ENCODE measurements at places on chromosomes 11 and 22.

GRCh38 chr11:34564807-34565241, 51.2 kb upstream of the ELF5 start:
- DNase-seq, result no peak

- no peak for DNase-seq
These were observed 28.4 kb downstream of the RASD2 start for GRCh38 chr22:35568751-35569739.

GRCh38 chr22:44618400-44618799, 83.6 kb upstream of the PRR5 start:
- no peak for DNase-seq

DNA sequence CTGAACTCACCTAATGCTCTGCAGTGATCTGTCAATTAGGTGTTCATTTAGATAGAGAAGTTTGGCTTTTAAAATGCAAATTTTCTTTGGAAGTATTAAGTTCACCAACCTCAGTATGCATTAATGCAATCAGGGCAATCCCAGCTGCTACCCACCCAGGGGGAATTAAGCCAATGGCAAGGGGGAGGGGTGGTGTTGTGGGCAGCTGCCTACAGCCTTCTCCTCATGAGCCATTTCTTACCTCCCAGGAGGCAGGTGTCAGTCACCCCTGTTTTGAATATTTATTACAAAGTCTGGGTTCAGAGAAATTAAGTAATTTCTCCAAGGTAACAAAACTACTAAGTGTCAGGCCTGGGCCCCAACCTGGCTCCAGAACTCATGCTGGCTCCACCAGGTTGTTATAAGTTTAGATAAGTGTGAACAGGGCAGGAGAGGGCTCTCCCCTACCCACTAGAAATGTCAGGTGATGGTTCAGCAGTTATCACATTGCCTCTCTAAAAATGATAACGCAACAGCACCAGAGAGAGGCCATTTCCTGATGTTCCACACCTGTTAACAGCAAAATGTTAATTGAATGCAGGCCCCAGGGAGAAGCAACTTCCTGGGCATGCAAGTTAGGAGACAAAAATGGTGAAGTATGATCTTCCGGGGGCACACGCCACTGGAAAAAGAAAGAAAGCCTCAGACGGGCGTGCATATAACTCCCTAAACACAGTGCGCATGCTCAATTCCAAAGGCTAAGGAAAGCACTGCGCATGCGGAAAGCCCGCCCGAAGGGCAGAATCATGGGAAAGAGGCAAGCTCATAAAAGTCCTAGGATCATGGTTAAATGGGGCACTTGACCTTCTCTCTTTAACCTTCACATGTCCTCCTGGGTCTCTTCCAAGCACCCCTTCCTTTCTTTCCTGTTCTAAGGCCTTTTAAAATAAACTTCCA, 35.4 kb upstream of the GNAZ start:
- no peak for DNase-seq

GRCh38 chr22:36964106-36964505, 50.7 kb downstream of the CSF2RB start:
- no peak for DNase-seq

DNA sequence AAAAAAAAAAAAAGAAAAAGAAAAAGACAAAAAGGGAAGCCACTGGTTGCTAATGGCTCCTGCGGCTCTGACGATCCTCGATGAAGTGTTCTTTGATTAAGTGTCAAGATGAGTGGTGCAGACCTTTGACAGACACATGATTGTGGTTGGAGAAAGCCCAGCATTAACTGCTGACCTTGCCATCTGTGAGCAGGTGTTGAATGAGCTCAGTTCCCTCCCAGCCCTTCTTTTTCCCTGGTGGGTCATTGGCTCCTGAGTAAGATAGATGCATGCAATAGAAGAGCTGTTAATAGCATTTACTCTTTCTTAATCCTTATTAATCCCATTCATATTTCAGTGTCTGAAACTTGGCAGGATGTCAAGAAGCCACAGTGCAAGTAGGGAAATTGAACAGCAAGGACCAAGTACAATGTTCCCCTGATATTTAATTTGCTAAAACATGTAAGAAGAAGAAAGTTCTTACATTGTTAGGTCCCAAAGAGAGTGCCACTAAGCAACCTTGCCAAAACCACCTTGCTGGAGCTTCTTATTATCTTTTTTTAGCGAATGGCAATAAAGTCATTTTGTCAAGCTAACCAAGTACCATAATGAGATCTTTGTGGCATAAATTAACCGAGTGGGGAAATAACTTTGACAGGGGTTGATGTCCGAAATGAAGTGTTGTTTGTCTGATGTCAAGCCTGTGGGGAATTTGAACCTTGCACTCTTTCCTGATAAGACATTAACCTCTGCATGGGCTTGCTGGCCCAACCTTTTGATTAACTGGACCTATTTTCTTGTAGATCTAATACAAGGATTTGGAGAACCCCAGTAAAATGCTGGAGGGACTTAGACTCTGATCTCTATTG, 113.7 kb downstream of the PTPRJ start:
- DNase-seq, result no peak

GRCh38 chr11:84437071-84437980, 1151.2 kb upstream of the CCDC90B start:
- no peak for DNase-seq

- no peak for DNase-seq
These were observed 5.4 kb downstream of the LINC01488 start for GRCh38 chr11:69486773-69487291.

DNA sequence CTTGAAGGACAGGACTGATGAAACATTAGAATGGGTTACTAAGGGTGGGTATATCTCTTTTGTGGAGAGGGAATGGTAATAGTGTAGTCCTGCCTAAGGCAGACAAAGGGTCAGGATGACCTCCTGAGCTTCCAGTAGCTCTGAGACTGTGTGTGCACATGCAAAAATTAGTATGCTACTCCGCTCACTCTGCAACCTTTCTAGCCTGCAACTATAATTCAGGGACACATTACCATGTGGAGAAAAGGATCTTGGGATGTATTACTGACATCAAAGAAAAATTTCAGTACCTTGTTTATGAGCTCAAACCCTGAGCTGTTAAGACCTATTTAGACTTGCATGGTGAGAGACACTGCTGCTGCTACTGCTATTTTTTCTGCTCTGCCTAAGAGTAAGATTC, 25.4 kb downstream of the LARGE2 start:
- no peak for DNase-seq

DNA sequence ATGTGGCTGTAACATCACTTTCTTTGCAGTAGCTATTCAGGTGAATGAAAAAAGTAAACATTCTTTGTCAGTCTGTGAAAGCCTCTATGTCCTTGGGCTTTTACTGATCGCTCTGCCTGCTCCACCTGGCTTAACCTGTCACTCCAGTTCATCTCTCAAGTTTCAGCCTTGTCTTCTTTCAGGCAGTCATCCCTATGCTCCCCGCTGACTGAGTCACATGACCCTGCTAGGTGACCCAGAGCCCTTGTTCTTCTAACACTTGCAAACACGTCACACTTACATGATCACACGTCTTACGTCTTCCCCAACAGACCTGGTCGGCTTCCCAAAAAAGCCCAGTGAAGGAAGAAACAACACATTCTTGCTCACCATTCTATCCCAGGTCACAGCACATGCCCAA, 499.3 kb upstream of the TENM4 start:
- no peak for DNase-seq

- no peak for DNase-seq
These were observed 24.9 kb upstream of the WNT11 start for GRCh38 chr11:76231121-76231738.

GRCh38 chr11:17389211-17389956, 925 bp upstream of the KCNJ11 start:
- DNase-seq, result peak; percentile 79

- no peak for DNase-seq
These were observed 28.1 kb downstream of the NRXN2 start for GRCh38 chr11:64694821-64695365.

GRCh38 chr22:17266251-17266971, 47.2 kb upstream of the ADA2 start:
- peak; percentile 37 for DNase-seq

DNA sequence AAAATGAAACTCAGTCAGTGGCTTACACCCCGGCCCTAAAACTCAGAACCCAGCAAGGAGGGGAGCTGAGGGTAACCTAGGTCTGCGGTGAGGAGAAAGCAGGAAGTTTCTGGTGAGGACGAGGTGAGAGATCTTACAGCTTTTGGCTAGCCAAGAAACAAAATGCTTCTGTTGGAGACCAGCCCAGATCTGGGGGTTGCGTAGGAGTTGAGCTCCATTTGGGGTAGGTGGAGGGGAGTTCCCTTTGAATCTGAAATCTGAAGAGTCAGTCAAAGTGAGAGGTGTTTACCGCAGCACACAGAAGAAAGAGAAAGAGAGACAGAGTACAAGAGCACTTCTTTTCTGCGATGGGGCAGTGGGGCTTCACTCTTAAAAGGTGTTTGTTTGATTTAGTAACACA, 29.6 kb downstream of the EHF start:
- peak; percentile 76 for DNase-seq

- DNase-seq, result no peak
These were observed 31.7 kb downstream of the IMMP1L start for GRCh38 chr11:31477528-31478222.

GRCh38 chr22:31537019-31537535, 40.7 kb downstream of the SFI1 start:
- no peak for DNase-seq

- DNase-seq, result no peak
These were observed 634.1 kb upstream of the LRRC4C start for GRCh38 chr11:42093541-42093940.

DNA sequence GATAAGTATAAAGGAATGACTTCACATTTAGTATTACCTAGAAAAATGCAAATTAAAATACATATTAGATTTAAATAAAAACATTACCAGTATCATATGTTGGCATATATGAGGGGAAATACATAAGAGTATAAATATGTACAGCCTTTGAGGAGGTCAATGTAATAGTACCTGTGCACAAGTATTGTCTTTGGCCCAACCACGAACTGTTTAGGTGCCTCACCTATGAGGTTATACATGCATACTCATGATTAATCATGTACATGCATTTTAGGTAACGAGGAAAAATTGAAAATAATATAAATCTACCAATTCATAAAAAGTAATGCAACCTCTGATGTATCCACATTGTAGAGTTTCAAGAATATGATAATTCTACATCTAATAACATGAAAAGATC, 909.8 kb downstream of the METTL15 start:
- DNase-seq, result no peak
